ENCODE measurements at places on chromosomes 7 and 10.

DNA sequence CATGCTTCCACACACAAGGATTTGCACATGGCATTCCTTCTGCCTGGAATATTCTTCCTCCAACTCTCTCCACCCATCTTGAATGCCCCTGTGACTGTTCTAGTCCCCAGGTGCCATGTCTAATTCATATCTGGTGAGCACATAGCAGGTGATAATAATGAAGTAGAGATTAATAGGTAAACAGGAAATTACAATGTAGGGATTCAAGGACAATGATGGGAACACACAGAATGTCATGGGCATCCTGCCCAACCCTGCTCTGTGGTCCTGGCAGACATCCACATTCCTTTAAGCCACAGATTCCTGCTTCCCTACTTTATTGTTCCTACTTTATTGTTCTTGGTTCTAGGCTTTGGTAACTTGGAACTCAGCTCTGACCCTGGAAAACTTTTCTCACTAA lies 115.8 kb downstream of the THSD7A start:
- no peak for DNase-seq

DNA sequence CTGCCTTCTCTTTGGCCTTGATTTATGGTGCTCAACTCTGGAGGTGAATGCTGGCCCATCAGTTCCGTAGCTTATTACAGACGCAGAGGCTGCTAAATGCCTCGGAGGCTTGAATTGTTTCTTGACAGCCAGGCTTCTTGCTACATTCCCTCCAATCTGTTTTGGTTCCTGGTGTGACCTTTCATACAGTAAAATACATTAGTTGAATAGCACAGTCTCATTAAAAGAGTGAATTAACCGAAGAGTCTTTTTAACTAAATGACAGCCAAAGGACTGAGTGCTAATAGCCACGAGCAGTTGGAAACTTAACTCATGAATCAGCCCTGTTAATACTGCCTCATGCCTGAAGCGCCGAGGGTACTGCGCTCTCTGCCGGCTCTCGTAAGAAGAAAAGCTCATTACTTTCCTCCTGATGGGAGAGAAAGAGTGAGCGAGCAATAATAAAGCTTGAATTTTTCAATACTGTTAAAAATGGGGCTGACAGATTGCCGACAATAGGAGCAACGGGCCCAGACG lies 236.4 kb upstream of the GPR26 start:
- DNase-seq: no peak

DNA sequence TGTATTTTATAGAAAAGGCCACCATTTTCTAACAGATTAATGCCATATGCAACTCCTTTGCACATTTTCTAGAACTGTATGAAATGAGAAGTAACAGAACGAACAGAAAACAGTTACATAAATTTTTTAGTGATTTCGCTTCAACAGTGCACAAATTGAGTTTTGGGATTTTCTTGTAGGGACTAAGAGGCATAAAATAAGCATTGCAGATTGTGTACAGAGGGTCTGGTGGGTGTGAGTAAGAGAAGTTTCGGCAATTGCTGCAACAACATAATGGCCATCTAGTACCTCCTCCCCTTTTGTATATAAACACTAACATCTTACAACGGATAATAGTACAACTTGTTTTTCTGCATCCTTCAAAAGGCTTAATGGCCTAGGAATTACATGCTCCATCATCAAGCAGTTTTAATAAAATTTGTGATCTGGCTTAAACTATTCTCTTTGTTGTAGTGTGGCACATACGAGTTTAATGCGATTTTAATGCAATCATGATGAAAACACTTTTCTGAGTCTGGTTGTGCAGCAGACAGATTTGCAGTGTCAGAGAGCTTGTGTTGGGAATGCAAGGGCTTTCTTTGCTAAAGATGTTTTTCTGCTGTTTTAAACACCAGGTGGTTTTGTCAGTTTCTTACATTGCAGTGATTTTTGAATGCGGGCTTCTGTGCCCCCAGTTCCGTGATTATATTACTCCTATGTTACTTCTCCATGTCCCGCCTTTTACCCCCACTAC lies 2.9 kb downstream of the GLCCI1 start:
- DNase-seq: no peak

DNA sequence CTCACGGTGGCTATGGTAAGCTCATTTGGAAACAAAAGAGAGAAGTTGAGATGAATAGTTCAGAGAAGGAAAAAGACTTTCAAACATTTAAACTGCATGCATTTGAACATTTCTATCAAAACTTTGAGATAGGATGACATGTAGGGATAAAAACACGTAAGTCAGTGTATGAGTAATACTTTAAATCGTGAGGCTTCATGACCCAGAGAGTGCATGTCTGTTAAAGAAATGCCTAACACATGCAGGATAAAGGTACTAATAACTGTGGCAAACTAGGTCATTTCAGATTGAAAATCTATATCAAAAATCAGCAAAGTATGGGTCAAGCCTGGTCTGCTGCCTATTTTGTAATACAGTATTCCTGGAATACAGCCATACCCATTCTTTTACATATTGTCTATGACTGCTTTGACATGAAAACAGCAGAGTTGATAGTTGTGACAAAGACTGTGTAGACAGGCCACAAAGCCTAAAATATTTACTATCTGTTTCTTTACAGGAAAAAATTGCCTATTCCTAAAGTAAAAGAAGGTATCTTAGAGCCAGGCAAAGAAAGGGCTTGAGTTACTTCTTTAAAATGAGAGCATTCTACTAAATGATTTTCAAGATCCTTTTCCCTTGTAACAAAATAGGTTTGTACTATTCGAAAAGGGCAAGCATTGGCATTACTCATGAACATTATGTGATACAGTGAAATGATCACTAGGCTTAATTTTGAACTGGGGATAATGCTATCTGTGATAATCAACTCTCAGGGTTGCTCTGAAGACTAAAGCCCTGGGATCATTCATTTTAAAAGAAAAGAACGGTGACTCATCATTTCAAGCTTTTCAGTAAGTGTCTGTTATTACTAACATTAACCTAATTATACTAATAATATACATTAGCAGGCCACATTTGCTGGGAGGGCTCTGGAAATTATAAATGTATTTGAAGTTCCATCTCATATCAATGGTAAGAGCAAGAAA lies 185.9 kb downstream of the CRPPA start:
- no peak for DNase-seq

DNA sequence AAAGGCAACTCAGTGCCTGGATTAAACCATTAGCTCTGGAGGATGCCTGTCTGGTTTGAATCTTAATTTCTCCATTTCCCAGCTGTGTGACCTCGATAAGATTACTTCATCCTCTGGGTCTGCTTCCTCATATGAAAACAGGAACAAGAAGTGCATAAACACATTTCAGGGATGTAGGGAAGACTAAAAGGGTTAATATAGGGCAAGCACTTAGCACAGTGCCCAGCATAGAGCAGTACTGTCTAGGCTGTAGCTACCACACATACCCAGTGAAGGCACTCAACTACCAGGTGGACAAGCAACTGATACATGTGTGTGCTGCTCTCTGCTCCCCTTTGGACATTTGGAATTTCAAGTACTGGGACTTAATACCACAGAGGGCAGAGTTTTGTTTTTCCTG lies 85.4 kb downstream of the KCNMA1 start:
- no peak for DNase-seq
